ENCODE measurements at places on chromosomes 6 and 20.

DNA sequence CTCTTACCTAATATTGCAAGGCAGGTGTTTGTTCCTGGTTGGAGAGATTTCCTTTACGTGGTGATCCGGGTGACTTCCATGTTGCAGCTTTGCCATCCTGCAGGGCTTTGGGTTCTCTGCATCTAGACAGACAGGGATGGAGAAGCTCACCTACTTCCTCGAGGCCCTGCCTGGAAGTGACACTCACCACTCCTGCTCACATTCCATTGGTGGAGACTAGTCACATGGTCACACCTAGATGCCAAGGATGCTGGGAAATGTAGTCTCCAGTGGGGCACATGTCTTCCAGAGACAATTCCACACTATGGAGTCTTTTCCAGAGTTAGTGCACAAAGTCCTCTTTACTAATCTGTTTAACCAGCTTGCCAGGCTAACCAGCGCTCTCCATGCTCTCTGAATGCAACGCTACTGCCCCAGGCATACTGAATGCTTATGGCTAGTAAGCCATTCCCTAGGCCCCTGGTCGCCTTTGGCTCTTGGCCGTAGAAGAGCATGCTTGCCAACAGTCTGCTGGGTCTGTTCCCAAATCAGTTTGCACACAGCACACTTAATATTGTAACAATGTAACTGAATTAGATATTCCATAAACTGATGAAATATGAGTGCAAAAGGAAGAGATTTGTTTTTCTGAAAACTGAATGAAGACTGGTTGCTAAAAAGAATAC, 6.7 kb upstream of the KCNK15 start:
- DNase-seq = peak; percentile 30

DNA sequence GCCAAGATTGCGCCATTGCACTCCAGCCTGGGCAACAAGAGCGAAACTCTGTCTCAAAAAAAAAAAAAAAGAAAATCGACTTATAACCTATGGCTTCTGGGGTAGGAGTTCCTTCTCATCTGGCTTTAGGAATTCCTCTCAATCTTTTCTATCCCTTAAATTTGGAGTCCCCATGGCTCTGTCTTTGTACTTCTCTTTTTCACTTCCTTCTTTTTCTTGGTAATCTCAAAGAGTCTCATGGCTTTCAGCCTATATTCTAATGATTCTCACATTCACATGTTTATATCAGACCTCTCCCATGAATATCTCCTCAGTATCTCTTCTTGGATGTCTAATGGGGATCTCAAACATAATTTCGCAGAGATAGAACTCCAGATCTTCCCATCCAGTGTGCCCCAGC, 42.8 kb upstream of the RALGAPA2 start:
- DNase-seq = no peak

GRCh38 chr6:5996714-5997419, 9.9 kb downstream of the NRN1 start:
- DNase-seq = no peak

GRCh38 chr6:9543649-9544048, 871.2 kb downstream of the TFAP2A start:
- DNase-seq = no peak

DNA sequence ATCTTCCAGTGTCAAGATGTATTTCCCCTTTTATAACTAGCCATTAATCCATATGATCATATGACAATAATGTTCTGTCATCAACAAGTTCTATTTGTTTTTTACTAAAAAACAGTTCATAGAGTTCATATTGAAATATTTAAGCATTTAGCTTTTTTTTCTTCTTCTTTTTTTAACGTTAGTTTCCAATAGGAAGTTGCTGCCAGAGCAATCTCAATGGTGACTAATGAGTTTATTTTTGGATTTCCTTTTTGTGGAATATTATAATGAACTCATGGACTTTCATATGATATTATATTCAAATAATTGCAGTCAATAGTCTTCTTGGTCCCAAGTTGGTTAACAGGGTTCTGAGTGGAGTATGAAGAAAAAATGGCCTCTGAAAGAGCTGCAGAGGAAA, 343.3 kb downstream of the BCKDHB start:
- DNase-seq = no peak

GRCh38 chr6:88881451-88881850, 82.0 kb downstream of the RNGTT start:
- no peak for DNase-seq

GRCh38 chr6:47169785-47170616, 127.9 kb upstream of the ADGRF1 start:
- DNase-seq = no peak

- no peak for DNase-seq
Measured at GRCh38 chr6:83948851-83949250, 84.7 kb upstream of the MRAP2 start.

- no peak for DNase-seq
Measured at GRCh38 chr6:13716225-13716954, 4.8 kb upstream of the RANBP9 start.

DNA sequence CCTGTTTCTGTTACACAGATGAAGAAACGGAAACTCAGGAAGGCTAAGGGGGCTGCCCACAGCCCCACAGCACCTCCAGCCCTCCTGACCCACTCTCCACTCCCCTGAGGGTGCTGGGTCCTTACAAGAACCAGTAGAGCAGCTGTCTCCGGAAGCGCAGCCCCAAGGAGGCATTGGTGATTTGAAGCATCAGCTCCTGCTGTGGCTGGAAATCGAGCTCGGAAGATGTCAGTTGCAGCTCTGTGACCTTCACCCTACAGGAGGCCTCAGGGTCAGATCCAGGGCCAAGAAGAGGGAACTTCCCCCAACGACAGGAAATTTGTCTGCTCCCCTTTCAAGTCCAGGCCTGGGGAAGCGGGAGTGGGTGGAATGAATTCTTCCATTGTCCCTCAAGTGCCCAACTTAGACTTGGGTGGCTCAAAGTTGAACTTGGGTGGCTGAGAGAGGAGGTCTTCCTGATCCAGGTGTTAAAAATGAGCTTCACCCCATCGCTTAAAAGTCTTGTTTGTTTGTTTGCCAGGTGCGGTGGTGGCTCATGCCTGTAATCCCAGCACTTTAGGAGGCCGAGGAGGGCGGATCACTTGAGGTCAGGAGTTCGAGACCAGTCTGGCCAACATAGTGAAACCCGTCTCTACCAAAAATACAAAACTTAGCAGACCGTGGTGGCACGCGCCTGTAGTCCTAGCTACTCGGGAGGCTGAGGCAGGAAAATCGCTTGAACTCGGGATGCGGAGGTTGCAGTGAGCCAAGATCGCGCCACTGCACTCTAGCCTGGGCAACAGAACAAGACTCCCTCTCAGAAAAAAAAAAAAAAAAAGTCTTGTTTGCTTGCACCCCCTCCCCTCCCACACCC, 1.9 kb downstream of the PLTP start:
- no peak for DNase-seq

- DNase-seq = no peak
Measured at GRCh38 chr6:34120953-34121675, 24.8 kb downstream of the GRM4 start.

DNA sequence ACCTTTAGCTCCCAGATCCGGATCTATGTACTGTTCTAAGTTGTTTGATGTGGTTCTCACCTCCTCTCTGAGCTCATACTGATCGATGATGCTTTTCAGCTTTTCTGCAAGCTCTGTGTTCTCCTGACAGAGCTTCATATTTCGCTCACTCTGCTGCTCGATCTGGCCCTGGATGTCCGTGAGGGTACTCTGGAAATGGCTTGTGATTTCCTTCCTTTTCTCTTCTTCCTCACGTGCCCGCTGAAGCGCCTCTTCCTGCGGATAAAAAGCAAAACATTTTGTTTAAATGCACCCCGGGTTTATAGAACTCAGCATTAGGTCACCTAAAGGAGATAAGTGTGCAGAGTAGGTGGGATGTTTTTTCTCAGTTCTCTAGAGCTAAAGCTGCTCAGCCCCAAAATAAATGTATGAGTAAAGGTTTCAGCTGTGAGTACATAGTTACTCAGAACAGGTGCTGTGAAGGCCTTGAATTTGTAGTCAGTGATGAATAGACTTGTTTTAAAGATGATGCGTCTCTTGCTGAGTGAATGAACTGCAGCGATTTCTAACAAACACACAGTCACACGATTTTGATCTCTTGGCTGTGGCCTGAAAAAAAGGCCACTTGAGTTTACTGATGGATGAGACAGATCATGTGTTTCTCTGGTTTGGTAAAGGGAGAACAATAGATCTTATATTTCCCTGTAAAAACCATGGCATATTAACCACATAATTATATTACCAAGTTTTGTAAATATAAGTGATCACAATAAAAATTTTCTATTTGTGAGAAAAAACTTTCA, 29.1 kb downstream of the TXLNB start:
- DNase-seq = no peak

GRCh38 chr20:841568-842546, 8.3 kb downstream of the FAM110A start:
- DNase-seq = no peak

- DNase-seq = no peak
Measured at GRCh38 chr6:142367061-142367460, 65.3 kb downstream of the ADGRG6 start.

DNA sequence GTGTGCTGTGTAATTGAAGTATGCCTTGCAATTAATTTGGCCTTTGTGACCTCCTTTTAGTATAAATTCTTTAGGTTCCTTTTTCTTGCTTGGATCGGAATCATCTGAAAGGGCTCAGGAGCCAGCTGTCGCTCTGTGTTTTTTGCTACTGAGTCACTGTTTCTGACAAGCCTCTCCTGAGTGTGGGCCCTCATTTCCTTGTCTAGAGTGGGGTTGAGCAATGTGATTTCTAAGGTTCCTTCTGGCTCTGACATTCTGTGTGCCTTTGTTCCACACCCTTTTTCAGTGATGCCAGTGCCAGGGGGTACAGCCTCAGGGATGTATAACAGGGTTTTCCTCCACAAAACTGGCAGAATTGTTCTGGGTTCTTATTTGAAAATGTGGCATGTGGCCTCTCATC, 26.5 kb downstream of the DAAM2 start:
- no peak for DNase-seq

Measured in C1 segment of cervical spinal cord (tissue), 14 donors.